T1000 (cell line): ENCODE measurements at places on chromosomes 2 and 18.
A peak's percentile ranks its signal among the peaks of the same experiment; 100 is the strongest.

GRCh38 chr2:161233858-161234431 is 73.7 kb downstream of the TANK start:
- DNase-seq: no peak

GRCh38 chr2:172097557-172098131 is 5.1 kb downstream of the DLX2 start:
- DNase-seq: peak; percentile 39

DNA sequence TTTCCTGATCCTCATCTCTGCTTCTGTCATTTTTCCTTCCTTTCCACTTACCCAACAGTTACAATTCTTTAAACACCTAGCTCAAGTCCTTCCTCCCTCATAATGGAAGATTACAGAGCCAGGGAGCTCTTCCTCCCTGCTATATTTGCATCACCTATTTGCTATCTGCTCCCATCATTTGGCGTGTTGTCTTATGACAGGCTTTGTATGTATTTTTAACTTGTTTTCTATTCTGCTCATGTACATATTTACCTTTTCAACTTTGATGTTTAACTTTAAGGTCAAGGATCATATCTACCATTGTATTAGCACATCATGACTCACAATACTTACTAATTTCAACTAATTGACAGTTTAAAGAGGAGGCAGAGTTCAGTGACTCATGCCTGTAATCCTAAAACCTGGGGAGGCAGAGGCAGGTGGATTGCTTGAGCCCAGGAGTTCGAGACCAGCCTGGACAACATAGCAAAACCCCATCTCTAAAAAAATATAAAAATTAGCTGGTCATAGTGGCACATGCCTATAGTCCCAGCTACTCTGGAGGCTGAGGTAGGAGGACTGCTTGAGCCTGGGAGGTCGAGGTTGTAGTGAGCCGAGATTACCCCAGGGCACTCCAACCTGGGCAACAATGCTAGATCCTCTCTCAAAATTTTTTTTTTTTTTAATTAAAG is 308.0 kb upstream of the STON1 start:
- no peak for DNase-seq

- DNase-seq: no peak
These were observed 74.6 kb upstream of the DOK6 start for GRCh38 chr18:69326094-69326493.

- DNase-seq: no peak
These were observed 185.6 kb downstream of the RIT2 start for GRCh38 chr18:42929857-42930256.

DNA sequence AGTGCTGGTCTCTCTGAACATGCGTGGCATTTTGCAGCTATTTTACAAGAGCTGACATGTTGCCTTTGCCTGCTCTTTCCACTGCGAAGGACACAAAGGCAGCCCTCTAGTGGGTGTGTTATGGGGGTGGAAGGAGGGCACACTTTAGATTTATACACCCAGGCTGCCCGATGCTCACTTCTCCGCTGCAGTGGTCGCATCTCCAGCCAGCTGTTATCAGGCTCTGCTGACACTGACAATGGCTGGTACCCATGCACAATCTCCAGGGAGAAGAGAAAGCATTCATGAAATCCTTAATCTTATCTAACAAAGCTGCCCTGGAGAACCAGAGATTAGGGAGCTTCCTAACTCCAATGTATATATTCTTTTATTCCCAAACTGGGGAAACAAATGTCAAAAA is 113.5 kb downstream of the EPHA4 start:
- DNase-seq: no peak

DNA sequence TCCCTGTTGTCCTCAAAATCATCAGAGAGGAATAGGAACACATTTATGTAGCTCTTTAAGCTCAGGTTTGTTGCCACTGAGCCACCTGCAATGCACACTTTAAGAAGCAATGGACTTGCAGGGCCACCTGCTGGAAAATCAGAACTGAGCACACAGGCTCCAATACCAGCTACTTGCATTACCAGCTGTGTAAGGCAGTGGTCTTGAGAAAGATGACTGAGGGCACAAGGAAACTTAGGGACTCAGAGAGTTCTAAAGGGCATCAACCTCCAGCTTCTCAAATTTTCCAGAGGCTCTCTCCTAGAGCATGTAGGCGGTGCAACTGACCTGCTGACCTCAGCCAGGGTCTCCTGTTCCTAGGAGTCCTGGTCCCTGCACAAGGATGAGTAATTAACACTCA is 2.5 kb upstream of the CNDP2 start:
- DNase-seq: no peak

- DNase-seq: no peak
These were observed 36.6 kb downstream of the TTC32 start for GRCh38 chr2:19865151-19865550.

DNA sequence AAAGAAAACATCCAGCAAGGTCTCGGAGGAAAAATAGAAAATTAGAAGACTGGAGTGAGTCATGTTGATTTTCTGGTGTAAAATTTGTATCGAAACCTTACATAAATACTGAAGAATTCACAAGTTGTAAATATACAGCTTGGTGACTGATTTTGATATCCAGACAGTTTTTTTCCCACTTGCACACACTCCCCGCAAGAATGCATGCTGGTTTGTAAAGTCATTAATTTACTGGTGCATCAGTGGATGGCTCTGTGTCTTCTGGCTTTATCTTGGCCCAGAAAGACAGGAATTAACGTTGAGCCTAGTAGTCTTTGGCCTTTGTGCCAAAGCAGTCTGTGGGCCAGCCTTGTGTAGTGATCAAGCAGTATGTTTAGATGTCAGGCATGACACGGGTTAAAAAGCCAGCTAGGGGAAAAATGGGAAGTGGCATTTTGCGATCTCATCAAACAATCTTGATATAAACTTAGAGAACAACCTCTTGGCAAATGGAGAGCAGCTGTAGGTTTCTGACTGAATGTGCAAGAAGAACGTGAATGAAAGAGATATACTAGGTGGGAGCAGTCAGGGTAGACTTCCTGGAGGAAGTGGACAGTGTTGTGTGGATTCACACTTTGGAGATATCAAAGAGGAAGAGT is 22.7 kb upstream of the CASP8 start:
- DNase-seq: no peak

DNA sequence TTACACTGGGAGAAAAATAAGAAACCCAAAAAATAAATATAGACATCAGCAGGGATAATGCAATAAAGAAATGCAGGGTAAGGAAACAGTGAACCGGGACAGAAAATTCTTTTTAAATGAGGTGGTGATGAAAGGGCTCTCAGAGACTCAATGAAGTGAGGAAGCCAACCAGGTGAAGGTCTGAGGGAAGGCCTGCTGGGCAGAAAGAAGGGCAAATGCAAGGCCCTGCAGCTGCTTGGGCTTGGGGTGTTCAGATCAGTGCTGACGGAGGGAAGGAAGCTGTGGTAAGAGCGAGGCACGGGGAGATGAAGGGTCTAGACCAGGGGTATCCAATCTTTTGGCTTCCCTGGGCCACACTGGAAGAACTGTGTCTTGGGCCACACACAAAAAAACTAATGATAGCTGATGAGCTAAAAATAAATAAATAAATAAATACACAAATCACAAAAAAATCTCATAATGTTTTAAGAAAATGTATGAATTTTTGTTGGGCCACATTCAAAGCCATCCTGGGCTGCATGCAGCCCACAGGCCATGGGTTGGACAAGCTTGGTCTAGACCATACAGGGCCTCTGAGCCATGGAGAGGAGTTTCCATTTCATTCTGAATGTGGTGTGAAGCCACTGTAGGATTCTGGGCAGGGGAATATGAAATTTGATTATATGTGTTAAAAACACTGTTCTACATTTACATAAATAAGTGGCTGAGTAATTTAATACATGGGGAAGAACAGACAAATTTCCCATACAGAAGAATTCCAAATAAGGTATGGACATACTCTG is 96.3 kb upstream of the DNMT3A start:
- no peak for DNase-seq

GRCh38 chr2:11014026-11014425 is 102.3 kb downstream of the KCNF1 start:
- DNase-seq: no peak

GRCh38 chr2:161104054-161104553 is 56.1 kb upstream of the TANK start:
- DNase-seq: no peak

- no peak for DNase-seq
These were observed 153.3 kb upstream of the KYNU start for GRCh38 chr2:142724186-142724585.

GRCh38 chr2:63743982-63744966 is 97.4 kb upstream of the UGP2 start:
- DNase-seq: no peak

DNA sequence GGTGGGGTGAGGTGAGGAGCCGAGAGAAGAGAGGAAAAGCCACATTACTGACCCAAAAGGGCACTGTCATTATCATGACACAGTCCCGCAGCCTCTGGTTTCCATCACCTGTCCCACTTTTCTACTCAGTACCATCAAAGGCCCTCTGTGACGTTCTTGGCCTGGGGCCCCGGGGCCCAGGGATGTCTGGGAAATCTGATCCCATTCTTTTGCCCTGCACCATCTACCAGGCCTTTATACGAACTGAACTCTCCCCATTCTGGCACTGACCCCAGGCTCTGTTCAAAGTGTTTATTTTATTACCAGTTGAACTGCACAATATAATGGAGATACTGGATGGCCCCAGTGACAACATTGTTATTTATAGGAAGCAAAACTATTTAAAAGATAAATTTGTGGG is 89.1 kb downstream of the COL6A3 start:
- DNase-seq: no peak

- no peak for DNase-seq
These were observed 66.8 kb upstream of the RIOK3 start for GRCh38 chr18:23386317-23386716.

GRCh38 chr2:41903474-41904135 is 144.2 kb upstream of the PKDCC start:
- DNase-seq: no peak

DNA sequence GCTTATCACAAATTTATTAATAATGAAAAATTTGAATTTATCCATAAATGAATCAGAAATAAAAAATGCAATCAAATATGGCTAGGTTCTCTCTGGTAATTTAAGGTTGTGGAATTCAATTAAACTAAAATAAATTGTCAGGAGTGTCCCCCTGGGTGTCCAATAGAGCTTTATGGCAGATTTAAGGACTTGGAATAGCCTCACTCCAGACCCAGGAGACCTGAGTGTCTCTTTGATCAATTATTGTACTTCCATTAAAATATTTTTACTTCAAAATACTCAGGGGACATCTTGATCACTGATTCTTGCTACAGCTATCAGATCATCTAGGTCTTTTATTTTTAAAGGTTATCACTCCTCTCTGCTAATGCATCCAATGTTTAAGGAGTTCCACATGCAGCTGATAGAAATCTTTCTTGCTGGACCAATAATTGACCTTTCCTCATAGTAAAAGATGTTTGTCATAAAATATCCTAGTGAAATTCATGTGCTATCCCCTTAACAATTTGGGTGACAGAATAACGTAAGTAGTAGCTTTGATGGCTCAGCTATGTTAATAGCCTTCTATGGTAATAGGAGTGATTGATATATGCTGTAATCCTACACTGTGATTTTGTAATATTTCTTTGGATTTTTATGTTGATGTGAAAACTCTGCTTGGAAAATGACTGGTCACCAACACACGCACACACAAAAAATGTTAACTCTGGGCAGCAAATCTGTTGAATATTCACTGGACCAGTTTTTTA is 395.3 kb downstream of the NYAP2 start:
- no peak for DNase-seq

- DNase-seq: no peak
These were observed 295.4 kb upstream of the SPRED2 start for GRCh38 chr2:65727816-65728215.

DNA sequence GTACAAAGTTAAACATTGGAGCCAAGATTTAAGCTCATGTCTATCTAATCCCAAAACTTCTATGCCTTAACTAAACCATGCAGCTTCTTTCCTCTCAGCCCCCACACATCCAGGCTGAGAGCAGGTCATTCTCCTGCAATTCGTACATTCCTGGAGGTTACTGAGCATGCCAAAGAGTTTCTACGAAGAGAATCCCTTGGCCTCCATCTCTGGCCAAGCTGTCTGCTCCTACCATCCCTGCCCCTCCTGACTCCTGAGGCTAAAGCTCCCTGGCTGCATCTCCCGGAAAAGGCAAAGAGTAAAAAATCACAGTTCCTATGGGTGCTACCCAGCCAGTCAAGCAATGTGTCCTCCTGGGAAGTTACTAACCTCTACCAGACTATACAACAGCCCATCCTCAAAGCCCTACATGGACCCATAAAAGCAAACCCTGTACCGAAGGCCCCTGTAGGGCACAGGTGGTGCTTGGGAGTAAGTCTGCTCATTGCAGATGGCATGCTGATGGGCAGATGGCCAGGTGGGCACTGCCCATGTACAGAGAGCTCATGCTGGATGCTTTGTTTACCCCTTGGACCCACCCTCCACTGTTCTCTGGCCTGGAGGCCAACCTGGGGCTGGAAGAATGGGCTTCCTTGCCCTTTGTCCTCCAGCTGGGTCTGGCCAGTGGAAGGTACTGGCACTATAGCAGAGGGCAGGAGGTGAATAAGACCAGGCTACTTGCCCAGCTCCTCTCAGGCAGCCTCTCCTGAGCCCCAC is 99.5 kb downstream of the TTC32 start:
- no peak for DNase-seq

GRCh38 chr2:54382601-54383000 is 73.5 kb upstream of the SPTBN1 start:
- DNase-seq: no peak

DNA sequence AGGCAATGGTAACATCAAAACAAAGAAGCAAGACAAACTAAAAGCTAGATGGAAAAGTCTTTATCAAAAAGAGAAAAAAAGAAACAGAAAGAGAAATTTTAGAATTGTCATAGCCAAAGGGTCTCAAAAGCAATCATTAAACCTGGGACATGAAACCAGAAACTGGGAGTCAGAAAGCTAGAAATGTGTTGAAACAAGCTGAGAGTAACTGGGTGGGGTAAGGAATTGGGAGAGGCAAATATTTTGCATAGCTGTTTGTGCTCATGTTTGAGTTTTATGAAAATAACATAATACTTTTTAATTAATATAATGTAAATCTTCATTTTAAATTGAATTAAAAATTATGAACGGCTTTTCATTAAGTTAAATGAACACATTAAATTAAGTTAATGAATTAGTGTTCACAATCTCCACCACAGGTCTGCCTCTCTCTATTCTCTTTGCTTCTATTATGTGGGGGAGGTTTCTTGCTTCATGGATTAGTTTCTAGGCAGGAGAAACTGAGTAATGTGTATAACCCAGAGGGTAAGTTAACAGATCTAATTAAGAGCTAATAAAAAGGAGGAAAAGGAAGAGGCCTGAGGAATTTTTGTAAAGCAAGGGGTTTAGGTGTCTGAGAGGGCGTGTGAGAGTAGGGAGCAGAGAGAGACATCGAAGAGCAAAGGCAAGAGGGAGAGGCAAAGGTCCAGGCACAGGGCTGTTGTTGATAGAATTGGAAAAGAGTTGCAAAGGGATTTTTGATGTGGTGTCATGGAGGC is 20.0 kb upstream of the SERPINB2 start:
- DNase-seq: no peak

DNA sequence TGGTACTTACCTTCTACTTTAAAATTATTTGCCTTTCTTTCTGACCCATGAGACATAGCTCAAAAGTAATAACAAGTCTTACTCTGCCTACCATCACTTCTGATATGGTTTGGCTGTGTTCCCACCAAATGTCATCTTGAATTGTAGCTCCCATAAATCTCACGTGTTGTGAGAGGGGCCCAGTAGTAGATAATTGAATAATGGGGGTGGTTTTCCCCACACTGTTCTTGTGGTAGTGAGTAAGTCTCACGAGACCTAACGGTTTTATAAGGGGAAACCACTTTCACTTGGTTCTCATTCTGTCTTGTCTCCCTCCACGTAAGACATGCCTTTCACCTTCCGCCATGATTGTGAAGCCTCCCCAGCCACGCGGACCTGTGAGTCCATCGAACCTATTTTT is 47.5 kb downstream of the GALNT3 start:
- DNase-seq: no peak
